Renal cortical epithelial cell (primary cell): ENCODE measurements at places on chromosomes 16 and 17. TPM values are rescaled to one million over a fixed set of nuclear protein-coding genes. Genes with fewer than 3 reads are reported as not detected.

DNA sequence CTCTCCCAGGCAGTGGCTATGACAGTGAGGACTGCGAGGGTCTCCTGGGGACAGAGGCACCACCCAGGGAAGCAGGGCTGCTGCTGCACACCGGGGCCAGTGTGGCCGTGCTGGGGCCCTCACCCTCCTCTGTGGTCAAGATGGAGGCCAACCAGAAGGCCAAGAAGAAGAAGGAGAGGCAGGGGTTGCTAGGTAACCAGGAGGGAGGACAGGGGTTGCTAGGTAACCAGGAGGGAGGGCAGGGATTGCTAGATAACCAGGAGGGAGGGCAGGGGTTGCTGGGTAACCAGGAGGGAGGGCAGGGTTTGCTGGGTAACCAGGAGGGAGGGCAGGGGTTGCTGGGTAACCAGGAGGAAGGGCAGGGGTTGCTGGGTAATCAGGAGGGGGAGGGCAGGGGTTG lies 55.2 kb downstream of the ACTG1 start:
- DNase-seq = no peak

- peak; percentile 41 for DNase-seq
Measured at GRCh38 chr17:67469208-67469980, 92.3 kb downstream of the PITPNC1 start.

DNA sequence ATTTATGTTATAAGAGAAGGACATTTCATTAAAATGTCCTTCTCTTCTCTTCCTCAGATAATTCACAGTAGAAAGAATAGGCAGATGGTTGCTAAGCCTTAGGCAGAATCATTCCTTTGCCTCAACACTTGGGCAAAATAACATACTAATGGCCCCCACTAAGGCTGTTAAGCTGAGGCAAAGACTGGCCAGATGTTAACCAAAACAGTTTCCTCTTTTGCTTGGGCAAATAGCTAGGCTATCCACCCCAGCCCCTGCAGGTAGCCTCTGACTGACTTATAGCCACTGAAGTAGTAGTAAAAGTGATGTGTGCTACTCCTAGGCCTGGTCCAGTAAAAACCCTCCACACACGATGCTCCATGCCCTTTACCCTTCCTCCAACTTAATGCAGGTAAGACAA lies 55.2 kb downstream of the SPAG9 start:
- no peak for DNase-seq

Gene HAP1
- total RNA-seq = 0.17 and 0.45 TPM in 2 replicates

Gene NTHL1
- total RNA-seq = 11.4 and 24.5 TPM in 2 replicates

DNA sequence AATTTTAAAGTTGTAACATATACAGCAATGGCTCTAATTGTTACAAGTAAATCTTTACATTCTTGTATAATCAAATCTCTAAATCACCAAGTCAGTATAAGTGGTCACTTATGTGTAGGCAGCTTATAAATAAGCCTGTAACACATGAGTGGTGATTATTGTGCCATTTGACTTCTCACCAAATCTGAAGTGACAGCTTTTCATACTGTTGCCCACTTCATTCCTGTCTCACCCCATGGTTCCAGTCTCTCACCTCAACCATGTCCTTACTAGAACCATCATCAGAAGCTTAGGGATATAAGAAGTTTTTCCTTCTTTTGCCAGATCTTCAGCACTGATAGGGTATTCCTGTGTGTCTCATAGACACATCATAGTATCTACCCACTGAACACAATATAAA lies 23.5 kb downstream of the TNRC6A start:
- no peak for DNase-seq

DNA sequence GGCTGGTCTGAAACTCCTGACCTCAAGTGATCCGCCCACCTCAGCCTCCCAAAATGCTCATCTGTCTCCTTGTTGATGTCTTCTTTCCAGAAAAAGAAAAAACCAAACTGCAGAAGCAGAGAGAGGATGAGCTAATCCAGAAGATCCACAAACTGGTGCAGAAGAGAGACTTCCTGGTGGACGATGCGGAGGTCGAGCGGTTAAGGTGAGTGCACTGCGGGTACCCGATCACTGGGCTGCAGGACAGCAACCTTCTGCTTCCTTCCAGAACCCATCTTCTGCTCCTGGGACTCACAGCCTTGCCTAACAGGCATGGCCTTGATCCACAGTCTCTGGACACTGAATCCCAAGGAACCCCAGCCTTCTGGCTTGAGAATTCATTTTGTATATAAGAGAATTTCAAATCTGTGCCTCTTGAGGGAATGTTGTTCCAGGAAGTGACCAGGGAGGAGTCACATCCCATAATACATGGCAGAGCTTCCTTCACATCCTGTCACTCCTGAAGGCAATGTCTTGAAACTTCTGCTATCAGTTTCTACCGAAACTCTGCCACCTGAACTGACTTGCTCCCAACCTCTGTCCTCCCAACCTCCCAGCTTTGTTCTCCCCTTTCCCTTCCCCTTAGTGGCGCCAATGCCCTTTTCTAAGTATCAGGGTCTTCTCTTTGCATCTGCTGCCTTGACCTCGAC lies 61.7 kb downstream of the MARF1 start:
- DNase-seq = no peak

Gene METRN
- 65.8 and 74.7 TPM in 2 replicates for total RNA-seq

GRCh38 chr17:71441098-71441497 lies 679.7 kb upstream of the SOX9 start:
- DNase-seq = peak; percentile 99

GRCh38 chr17:32813021-32813420 lies 63.9 kb downstream of the MYO1D start:
- DNase-seq = no peak

DNA sequence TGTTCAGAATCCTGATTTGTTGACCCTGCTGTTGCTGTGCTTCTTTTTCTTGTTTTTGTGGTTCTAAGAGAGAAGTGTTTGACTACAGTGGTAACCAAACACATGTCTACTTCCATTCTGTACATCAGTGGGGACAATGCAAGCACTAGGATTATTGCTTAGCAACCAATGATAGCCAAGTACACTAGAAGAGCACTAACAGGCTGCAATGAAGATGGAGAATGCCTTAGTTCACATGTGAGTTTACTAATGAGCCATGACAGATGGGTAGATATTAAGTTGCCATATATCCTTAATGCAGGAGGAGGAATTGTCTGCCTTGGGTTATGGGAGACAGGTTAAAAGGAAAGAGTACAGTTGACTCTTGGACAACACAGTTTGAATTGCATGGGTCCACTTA lies 8.3 kb downstream of the EFCAB5 start:
- no peak for DNase-seq

GRCh38 chr17:2929881-2930533 lies 133.4 kb downstream of the OR1D5 start:
- DNase-seq = no peak

DNA sequence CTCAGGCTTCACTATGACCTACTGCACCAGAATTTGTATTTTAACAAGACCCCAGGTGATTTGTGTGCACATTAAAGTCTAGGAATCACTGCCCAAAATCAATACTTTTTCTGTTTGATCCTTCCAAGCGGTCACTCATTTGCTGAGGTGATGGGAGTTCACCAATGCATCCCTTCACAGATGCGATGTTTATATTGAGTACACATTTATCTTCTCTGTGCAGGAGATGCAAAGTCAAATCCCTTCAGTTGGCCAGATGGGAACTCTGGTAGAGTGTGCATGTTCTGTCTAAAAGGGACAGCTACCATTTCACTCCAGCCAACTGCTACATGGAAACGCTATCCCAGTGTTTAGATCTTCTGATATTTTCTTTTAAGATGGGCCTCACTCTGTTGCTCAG lies 122.6 kb upstream of the HS3ST2 start:
- no peak for DNase-seq

DNA sequence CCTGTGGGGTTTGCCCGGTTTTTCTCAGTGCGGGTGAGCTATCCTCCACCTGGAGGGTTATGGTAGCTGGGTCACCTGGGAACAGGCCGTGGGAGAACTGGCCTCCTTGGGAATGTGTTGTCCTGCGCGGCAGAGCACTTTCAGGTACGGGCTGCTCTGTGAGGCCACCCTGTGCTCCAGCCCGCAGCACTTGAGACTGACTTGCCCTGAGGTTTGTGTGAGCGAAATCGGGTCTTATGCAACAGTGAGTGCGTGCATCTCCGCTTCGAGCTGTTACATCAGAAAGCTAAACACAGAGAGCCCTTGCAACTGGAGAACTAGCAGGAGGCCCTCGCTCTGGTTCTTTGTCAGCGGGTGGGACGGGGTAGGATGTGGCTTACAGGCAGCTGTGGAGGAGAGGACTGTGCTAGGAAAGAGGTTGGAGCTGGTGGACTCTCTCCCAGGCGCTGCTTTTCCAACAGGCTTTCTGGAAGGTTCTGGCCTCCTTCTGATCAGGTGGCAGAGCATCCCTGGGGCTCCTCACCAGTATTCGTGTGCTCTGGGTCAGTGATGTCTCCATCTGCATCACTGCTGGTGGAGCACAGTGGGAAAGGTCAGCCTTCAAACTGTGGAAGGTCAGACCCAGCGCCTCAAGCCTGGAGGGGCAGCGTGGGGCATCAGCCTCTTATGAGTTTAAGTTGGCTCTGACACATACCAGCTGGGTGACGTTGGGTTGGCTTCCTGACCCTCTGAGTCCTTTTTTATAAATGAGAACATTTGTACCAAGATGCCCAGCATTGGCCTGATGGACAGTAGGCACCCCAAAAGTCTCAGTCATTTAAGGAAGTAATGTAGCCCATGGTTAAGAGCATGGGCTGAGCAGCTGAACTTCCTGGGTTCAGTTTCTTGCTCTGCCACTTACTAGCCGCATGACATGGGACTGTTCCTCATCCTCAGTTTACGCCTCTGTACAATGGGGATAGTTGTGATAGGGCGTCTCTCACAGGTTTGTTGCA lies 76.3 kb downstream of the KSR1 start:
- no peak for DNase-seq

DNA sequence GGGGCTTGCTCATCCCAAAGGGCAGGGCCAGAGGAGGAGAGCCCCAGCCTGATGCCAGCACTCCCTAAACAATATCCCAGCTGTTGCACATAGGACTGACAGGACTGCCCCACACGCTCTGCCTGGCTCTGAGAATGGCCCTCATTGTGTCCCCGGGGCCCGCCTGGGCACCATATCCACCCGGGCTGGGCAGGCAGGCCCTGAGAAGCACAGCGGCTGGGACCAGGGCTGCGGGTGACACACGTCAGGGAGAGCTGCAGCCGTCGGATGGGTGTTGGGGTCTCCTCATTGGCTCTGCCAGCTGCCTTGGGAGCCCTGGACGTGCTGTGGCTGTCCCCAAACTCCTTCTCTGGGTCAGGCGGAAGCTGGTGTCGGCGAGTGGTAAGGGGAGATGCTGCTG lies 4.2 kb downstream of the BCAR1 start:
- DNase-seq = no peak

Gene CNGB1
- 0.35 and 0.60 TPM in 2 replicates for total RNA-seq

DNA sequence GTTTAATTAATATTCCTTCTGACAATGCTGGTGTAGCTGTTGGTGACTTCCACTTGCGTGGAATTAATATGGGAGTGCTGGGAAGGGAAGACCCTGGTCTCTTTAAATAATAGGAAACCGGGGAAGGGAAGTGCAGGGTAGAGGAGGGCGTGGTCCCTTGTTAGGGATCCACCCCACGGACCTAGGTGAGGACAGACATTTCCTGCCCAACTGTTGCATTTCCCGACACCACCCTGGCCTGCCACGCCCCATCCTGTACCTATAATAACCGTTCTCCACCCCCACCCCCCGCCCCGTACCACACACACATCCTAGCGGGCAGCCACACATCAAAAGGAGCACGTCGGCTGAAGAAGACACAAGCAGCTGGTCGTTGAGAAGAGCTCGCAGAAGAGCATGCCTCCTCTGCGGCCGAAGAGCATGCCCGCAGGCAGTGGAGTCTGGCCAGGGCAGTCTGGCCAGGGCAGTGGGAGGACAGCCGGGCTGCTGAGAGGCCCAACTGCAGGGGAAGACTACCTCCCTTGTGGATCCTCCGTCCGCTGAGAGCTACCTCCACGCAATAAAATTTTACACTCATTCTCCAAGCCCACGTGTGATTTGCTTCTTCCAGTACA lies 36.8 kb upstream of the MMD start:
- DNase-seq = no peak

GRCh38 chr16:79509211-79509631 lies 91.3 kb downstream of the MAF start:
- DNase-seq = no peak

DNA sequence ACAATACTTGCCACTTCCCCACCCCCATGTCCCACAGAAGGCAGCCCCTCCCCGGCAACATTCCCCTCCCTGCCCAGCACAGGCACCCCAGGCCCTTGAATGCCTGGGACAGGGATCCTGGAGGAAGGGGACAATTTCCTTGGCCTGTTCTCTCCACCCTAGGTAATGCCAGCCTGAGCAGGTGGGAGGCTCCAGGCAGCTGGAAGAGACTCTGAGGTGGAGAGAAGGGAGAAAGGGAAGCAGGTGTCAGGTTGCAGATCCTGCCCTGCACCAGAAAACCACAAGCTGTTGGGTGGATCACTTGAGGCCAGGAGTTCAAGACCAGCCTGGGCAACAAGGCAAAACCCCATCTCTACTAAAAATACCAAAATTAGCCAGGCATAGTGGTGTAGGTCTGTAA lies 8.9 kb downstream of the MPP2 start:
- DNase-seq = no peak

Gene KCTD19
- 0.25 TPM in 1 of 2 replicates, not detected in the other for total RNA-seq

- DNase-seq = no peak
Measured at GRCh38 chr16:2210386-2211365, at the start of gene BRICD5. BRICD5 (minus strand) TSS chr16:2210863; CDS start chr16:2210833, 30 bp downstream.

- DNase-seq = no peak
Measured at GRCh38 chr17:33653399-33653788, 360.3 kb upstream of the ASIC2 start.

DNA sequence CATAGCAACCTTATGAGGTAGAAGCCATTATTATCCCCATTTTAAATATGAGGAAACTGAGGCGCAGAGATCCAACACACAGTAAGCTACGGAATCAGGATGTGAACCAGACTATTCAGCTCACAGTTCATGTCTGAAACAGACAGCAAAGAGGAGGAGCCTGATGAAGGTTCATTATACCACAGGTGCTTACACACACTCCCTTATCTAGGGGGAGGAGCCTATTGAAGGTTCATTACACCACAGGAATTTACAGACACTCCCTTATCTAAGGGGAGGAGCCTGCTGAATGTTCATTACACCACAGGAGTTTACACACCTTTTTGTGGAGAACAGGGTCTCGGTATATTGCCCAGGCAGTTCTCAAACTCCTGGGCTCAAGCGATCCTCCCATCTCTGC lies 21.9 kb downstream of the C16orf95 start:
- DNase-seq = peak; percentile 25

DNA sequence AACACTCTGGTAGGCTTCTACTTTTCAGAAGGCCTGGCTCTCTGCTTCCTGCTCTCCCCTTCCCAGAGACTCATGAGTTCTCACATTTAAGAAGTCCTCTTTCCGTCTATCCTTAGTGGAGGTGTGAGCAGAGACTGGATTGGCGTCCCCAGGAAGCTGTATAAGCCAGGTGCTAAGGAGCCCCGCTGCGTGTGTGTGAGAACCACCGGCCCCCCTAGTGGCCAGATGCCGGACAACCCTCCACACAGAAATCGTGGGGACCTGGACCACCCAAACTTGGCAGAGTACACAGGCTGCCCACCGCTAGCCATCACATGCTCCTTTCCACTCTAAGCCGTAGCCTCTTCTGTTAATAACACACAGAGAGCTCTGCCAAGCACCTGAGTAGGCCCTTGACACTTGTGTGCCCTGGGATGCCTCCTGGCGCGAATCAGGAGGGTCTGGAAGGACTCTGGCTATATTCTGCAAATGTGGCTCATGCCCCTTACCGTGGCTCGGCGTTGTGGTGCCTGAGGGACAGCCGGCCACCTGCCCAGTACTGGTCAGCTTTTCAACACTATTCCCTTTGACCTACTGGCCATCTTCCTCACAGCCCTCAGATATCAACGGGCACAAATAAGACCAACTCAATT lies 13.9 kb downstream of the CYB5D2 start:
- no peak for DNase-seq
